Activated effector memory CD4-positive, alpha-beta T cell treated with Interleukin-2 at 50 U/mL for 16 hours (primary cell): ENCODE measurements at places on chromosomes 1 and 21.

GRCh38 chr1:99950486-99950885 is 19.3 kb upstream of the SLC35A3 start:
- DNase-seq = no peak

DNA sequence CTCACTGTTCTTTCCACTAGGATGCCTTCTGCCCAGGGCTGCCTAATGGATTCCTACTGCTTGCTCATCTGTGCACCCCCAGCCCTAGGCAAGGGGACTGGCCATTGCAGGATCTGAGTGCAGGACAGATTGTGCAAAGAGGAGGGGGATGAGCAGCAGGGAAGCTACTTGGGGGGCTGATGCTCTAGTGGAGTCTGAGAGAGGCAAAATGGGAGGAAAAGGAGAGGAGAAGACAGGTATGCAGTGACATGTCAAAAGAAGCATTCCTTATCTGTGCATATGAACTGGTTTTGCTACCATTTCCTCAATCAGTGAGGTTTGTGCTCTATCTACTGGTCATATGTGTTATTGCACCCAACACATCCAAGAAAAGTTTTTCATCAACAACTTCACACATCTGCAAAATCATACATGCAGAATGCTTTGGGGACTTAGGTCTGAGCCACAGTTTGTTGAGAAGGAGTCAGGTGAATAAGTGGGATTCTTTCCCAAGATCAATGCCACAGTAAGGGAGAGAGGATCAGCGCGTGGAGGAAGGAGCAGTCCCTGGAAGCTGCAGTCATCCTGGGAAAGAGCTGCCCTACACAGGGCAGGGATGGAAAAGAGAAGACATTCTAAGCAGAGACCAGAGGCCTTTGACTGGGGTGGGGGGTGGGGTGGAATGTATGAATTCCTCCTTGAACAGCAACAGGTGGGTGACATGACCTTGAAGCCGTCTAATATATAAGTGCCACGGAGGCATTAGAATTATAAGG is 14.4 kb downstream of the SLC5A9 start:
- DNase-seq = no peak

- no peak for DNase-seq
Measured at GRCh38 chr21:14864211-14865021, 200.4 kb downstream of the NRIP1 start.

DNA sequence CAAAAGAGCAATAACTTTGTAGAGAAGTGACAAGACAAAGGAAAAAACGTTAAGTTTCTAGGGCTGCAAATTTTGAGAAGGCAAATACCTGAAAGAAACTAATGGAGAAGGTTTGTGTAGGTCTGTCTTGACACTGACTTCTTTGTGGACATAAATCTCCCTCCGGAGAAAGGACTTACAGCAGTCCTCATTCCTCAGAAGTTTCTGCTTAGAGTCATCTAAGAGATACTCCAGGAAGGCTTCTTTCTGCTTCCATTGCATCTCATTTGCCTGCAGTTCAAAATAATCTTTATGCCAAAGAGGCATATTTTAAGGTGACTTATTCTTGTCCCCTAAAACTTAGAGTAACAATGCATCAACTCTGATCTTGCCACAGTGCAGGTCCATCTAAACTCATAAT is 4.4 kb upstream of the C4BPB start:
- DNase-seq = no peak

DNA sequence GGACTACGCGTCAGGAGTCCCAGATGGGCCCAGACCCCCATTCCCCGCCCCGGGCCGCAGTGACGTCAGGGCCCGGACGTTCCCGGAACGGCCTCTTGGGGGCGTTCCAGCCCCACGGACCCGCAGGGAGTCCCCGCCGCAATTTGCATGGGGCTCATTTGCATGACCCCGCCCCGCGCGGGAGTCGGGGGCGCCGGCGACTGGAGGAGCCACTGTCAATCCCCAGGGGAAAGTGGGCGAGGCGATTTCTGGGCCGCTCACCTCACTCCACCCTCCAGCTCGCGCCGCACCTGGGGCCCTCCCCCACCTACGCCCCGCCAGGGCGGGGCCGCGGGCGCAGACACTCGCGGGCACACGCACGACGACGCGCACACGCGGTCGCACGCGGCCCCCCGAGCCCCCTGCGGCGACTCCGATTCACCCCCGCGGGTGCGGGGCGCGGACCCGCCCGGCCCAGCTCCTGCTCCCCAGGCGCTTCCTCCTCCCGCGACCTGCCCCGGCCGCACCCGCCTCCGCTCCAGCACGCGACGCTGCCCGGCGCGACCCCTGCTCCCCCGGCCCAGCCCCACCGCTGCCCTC is 13.2 kb downstream of the AGRN start:
- DNase-seq = peak; percentile 62

- no peak for DNase-seq
Measured at GRCh38 chr1:53837646-53837923, 511 bp downstream of the NDC1 start.

GRCh38 chr1:234597894-234598293 is 12.1 kb downstream of the IRF2BP2 start:
- peak; percentile 52 for DNase-seq

DNA sequence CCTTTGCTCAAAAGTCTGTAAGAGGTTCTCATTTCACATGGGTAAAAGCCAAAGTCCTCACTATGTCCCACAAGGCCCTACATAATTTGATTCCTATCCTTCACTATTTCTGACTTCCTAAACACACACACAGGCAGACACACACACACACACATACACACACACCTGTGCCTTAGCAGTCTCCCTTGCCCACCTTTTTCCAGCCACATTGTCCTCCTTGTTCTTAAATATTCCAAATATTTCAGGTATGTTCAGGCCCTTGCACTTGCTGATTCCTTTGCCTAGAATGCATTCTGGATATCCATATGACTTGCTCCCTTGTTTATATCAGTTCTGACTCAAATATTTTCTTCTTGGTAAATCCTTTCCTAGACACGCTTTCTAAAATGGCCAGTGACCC is 54.6 kb downstream of the NTNG1 start:
- no peak for DNase-seq

DNA sequence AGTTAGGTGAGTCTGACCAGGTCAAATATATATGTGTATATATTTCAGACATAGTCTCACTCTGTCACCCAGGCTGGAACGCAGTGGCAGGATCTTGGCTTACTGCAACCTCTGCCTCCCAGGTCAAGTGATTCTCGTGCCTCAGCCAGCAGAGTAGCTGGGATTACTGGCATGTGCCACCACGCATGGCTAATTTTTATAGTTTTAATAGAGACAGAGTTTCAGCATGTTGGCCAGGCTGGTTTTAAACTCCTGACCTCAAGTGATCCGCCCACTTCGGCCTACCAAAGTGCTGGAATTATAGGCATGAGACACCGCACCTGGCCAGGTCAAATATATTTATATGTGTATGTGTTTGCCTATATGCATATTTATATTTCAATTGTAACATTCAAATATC is 581.5 kb upstream of the B3GALT2 start:
- no peak for DNase-seq

DNA sequence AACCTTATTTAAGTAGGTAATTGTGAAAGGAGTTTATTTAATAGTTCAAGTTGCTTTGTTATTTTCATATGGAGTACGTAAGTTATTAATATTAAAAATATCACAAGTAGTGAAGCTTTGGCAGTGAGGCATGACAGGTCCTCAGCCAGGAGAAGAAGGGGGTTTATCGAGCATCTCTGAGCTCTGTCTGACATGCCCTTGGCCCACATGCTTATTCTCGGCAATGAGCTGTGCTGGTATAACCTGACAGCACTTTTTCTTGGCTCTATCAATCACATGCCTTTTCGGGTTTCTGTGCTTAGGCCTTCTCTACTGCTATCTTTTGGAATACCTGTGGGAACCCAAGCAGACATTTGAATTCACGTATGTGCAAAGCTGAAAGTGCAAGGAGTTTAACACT is 84.8 kb downstream of the OLFM3 start:
- DNase-seq = no peak

DNA sequence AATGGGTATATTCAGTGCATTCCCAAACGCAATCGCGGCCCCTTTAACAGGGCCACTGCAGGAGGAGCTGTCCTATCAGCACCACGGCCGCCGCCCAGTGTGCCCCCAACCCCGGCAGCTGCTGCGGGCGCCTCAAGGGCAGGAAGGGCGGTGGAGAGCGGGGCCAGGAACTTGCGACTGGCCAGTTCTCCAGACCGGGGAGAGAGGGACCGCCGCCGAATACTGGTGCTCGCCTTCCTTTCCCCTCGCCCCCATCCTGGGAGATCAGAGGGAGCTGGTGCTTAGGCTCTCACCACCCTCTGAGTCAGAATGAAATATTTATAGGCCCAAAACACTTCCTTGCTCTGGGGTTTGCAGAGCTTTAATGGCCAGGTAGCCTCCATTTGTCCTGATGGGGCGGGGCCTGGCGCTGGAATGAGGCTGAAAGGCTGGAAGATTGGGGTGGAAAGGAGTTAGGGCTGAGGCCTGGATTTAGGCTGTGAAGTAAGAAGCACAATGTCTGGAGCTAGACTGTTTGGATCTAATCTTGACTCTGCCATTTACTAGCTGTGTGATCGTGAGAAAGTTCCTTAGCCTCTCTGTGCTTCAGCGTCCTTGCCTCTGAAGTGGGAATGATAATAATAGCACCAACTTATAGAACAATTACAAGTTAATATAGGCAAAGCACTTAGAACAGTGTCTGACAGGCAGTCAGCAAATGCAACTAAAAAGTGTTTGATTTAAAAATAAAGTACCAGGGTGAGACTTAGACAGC is 75.5 kb downstream of the NAV1 start:
- no peak for DNase-seq

GRCh38 chr1:207849646-207850045 is 61.3 kb downstream of the CD34 start:
- no peak for DNase-seq
